Large intestine (tissue), 12 donors: ENCODE measurements at places on chromosomes 6 and 20.
A peak's percentile ranks its signal among the peaks of the same experiment; 100 is the strongest.

GRCh38 chr20:51886891-51887608 is 84.7 kb upstream of the SALL4 start:
- DNase-seq = no peak

DNA sequence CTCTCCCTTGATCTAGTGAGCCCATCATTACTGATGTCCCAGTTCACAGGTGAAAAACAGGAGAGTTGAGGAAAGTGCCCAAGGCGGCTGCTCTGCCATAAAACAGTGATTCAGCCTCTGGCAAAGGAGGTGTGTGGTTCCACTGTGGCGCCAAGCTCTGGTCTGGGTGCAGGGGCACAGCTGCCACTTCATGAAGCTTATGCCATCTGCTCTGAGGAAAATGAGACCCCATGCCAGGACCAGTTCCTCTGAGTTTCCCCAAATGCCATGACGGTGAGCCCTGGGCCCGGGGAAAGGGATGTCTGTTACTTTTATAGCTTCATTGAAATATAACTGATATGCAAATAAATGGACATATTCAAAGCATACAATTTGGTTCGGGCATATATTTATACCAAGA is 33.7 kb upstream of the ZBP1 start:
- no peak for DNase-seq

DNA sequence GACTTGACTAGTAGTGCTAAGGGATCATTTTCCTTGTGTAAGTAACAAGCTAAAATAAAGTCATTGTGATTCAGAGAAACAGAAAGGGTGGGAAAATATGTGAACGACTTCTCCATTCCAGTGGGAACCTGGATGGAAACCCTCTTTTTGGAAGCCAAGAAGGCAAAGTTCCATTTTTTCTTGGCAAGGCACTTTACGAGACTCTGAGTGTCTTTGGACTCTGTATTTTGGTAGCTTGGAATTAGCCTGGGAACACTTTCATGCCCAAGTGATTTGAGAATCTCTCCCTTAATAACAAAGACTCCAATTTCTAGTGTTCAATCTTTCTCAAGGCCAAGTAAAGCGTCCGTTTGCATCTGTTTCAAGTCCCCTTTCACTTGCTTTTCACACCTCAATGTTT is 100.5 kb upstream of the SASH1 start:
- no peak for DNase-seq

GRCh38 chr6:14452567-14453527 is 335.3 kb downstream of the CD83 start:
- no peak for DNase-seq

DNA sequence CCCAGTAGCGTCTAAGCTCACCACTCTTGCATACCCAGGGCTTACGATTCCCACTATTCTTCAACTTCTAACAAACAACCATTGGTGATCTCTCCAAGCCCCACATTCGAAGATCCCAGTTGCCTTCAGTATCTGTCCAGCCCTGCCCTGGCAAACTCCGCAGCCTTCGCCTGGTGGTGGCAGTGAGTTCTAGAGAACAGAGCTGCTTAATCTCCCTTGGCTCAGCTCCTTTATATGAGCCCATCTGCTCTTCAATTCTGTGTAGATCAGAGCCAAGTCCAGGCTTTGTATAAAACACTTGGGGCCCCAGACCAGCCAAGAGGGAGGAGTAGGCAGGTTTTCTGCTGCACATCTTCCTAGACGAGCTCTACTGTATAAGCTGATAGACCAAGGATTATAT is 193.3 kb downstream of the PHACTR1 start:
- DNase-seq = no peak

DNA sequence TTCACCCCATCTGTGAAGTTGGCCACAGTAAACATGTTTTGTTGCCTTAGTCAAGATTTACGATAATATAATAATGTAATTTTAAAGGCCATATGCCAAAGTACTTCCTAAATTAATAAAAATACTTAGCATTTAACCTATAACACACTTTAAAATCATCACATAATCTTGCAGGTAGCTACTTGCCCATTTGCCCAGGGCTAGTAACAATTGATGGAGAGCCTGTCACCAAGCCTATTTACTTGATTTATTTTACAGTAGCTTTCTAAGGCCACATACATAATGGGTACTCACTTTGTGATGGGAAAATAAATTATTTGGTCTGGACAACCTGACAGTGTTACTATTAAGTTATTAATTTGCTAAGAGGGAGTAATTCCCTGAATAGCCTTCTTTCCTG is 14.5 kb downstream of the BTBD9 start:
- DNase-seq = no peak

DNA sequence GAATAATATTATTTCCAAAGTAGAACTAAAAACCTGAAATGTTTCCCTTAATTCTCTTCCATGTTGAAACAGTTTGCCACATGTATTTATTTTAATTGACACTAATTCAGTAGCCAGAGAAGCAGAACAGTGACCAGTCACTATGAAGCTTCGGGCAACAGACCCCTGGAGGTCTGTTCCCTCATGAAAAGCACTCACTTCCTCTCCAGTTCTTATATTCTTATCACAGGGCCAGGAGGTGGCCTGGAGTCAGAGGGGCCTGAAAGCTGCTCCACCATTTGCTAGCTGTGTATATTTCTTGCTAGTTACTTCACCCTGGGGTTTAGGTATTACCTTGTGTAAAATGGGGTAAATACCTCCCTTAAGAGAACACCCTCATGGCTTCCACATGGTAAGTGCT is 49.1 kb downstream of the MAP7 start:
- no peak for DNase-seq

- DNase-seq = no peak
Observed at GRCh38 chr6:85285114-85285513, 164.8 kb upstream of the NT5E start.

GRCh38 chr20:62927128-62927705 is 912 bp upstream of the DIDO1 start:
- peak; percentile 18 for DNase-seq

- DNase-seq = peak; percentile 61
Observed at GRCh38 chr6:73695619-73696421, at the start of gene CD109. TSS of gene CD109 (plus strand) at chr6:73696203. CDS start at chr6:73696216, 13 bp downstream.

DNA sequence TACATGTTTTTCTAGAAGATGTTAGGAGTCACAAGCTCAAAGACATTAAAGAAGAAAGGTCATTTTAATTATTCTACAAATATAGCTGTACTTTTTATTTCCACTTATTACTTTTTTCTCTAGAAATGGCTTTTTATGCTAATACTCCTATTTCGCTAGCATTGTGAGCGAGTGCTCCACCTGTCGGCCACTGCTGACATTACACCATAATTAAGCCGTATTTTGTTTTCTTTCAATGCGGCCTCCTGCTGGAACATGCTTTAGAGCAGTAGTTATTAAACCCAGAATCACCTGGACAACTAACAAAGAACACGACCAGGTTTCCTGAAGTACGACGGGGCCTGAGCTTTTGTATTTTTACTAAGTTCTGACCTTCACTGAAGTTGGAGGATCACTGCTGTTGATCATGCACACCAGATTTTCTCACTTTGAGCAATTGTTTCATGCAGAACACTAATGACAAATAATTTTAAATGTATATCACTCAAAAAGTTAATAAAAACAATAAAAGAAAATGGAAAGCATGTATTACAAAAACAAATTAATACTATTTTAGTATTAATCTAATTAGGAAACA is 74.1 kb upstream of the PAK5 start:
- DNase-seq = no peak

DNA sequence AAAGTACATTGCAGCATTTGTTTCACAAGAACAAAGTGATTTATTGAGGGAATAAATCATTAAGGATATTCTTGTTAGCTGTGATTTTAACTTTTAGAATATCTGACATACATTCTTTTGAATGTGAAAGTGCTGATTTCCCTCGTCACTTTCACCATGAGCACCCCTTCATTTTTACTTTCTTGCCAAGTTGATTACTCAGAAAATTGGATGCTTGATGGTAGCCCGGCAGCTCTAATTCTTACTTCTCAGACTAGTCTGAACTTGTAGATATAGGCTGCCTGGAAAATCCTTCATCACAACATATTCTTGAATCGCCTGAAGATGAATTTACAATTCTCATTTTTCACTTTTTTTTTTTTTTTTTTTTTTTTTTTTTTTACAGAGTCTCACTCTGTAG is 147.1 kb upstream of the SMLR1 start:
- DNase-seq = no peak

- DNase-seq = peak; percentile 93
Observed at GRCh38 chr6:3119040-3119723, 671 bp downstream of the BPHL start.

- no peak for DNase-seq
Observed at GRCh38 chr20:19833395-19833794, 75.3 kb downstream of the RIN2 start.

DNA sequence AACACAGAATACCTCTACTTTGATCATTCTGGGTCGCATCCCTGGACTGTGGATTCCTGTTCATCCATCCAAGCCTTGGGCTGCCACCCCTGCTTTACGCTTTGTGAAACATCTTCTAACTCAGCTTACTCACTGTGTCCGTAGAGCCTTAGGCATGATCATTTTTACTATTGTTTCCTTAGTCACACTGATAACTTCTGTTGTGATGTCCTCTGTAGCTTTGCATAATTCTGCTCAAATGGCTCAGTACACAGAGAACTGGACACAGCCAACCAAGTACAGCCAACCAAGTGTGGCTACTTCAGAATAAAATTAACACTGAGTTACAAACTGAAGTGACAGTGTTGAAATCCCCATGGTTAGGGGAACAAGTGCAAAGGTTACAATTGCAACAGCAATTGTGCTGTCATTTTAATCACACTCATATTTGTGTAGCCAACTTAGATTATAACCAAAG is 8.6 kb upstream of the FKBP1A start:
- peak; percentile 80 for DNase-seq

DNA sequence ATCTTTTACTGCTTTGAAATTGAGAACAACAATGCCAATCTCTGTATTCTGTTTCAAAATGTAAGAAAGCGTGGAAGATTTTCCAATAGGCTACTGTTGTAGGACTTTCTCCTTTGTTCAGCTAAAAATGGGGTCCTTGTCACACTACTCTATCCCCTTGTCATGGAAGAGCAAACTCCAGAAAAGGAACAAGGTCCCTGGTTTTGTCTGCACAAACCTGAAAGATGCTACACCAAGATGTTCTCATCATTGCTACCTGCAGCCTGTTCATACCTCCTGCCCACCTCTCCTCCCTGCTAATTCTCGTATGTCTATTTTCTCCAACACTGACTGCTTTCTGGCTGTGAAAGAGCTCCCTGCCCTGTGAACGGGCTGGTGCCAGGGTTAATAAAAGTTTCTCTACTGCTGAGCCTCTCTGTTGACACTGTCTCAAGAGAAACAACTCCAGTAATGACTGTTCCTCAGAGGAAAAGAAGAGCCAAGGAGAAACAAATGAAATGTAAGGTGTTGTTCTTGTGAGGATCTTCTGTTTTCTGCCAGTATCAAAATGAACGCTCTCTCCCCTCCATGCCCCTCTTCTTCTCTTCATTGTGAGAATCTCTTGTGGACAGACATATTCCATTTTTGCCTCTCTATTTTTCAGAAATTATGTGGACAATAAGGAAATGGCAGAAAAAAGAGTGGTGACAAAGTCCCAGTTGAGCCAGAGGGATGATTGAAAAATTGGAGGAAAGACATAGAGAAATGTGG is 287.1 kb downstream of the ADGB start:
- DNase-seq = no peak

GRCh38 chr6:133820208-133820607 is 68.7 kb upstream of the TCF21 start:
- DNase-seq = no peak

DNA sequence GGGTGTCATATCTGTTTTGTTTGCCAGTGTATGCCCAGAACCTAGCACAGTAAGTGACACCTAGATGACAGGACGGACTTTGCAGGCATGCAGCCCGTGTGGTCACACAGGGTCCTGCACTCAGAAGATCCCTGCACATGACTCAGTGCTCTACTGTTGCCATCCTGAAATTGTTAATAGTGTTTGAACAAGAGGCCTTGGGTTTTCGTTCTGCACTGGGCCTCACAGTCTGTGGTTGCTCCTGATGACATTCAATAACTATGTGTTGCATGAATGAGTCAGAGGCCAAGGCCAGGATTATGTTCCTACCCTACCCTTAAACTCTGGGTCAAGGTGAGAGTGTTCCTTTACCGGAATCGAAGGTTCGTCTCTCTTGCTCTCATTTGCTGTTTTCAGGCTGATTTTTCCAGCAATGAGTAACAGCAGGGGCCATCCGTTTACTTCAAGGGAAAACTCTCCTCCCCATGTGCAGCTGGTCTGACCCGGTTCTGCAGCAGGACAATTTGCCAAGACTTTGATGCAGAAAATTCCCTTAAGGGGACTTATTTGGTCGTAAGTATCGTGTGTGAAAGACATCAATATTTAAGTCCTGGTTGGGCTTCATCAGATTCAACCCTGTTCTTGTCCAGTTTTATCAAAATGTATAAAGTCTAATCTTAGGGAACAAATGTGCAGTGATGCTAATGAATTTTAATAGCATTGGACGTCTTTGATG is 13.0 kb upstream of the PFDN4 start:
- DNase-seq = no peak

GRCh38 chr6:128277379-128277778 is 243.0 kb downstream of the PTPRK start:
- DNase-seq = no peak

GRCh38 chr6:167550941-167551627 is 226.2 kb downstream of the TTLL2 start:
- no peak for DNase-seq

GRCh38 chr6:54719131-54719530 is 127.4 kb upstream of the FAM83B start:
- no peak for DNase-seq

- DNase-seq = peak; percentile 77
Observed at GRCh38 chr6:36914227-36914794, 28.6 kb downstream of the C6orf89 start.

GRCh38 chr6:158668707-158669103 is 18.9 kb downstream of the SYTL3 start:
- no peak for DNase-seq

GRCh38 chr6:96467814-96468213 is 53.8 kb upstream of the UFL1 start:
- DNase-seq = no peak

DNA sequence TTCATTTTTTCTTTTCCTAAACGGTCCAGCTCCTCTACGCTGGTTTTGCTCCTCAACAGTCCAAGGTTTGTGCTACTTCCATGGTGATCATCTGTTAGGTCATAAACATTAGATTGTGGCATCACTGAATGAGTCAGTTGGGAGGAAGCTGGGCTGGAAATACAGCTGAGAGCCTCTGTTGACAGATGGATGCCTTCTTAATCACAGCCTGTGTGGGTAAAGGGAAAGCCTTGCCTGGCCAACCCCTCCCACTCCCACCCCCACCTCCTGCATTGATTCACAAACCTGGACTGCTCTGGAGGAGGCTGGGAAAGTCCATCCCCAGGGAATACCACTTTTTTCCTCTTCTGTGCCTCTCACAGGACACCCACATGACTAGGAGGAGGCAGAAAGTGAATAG is 180.6 kb upstream of the CCN2 start:
- peak; percentile 32 for DNase-seq

- no peak for DNase-seq
Observed at GRCh38 chr6:15817100-15817499, 154.3 kb upstream of the DTNBP1 start.
